ENCODE measurements at places on chromosomes 7 and 10.

- DNase-seq: no peak
These were observed 55.2 kb downstream of the SAMD9 start for GRCh38 chr7:93062599-93062998.

DNA sequence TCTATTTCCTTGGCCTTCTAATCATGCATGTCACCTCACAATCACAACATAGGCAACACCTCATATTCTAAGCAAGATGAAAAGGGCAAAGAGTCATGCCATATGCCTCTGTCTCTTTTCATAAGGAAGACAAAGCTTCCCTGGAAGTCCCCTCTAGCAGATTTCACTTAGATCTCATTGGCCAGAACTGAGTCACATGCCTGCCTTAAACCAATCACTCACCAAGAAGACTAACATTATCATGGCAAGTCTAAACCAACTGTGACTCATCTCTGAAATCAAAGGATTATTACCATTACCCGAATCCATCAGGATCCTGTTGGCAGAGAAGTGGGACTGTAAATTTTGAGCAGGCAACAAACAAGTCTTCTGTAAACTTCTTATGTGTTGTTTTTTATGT lies 27.8 kb downstream of the CAV1 start:
- DNase-seq: no peak

DNA sequence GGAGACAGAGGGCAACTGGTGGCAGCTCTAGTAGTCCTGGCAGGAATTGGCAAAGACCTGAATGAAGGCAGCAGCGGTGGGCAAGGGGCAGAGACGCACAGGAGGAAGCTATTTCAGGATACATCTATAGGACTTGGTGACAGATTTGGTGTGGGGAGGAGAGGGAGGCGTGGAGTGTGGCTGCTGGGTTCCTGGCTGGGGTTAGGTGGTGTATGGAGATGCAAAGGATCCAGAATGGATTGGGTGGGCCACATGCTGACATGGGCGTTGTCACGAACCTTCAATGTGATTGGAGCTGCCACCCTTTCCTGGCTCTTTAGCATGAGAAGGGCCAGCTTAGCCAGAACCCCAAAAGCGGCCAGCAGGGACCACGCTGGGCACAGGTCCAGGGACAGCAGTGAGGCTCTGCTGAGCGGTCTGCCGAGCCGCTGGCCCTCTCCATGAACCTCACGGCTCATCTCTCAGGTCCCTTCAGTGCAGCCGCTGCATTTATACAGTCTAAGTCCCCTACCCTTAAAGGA lies 10.2 kb upstream of the ADCY1 start:
- DNase-seq: no peak

DNA sequence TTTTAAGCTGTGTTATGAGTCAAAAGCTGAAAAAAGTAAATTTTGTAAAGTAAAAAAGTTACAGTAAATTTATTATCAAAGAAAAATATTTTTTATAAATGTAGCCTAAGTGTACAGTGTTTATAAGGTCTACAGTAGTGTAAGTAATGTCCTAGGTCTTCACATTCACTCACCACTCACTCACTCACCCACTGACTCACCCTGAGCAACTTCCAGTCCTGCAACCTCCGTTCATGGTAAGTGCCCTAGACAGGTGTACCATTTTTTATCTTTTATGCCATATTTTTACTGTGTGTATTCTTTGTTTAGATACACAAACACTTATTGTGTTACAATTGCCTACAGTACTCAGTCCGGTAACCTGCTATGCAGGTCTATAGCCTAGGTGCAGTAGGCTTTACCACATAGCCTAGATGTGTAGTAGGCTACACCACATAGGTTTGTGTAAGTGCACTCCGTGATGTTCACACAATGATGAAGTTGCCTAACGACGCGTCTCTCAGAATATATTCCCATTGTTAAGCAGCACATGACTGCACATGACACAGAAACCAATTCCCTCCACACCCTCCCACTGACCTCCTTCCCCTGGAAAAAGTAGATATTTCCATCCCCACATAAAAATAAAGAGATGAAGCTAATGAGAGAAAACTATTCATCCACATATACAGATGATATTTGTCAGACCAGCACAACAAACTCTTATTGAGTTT lies 44.8 kb upstream of the FGL2 start:
- no peak for DNase-seq

DNA sequence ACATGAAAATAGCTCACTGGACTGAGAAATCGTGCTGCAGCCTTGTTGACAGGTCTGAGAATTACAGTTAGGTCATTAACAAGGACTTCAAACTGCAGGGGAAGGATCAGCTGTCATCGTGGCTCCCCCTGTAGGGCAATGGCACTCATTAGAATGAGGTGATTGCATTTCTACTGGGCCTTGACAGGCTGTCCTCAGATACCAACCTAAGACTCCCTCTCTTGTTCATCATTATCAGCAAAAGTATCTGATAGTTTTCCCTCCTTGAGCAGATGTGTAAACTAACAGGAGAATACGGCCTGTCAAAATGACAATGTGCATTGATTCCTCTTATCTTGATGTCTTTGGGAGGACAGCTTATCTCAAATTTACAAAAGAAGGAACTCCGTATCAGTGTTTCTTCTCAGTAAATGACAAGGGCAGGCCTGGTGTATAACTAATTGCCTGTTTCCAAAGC lies 648.5 kb upstream of the LRRN3 start:
- DNase-seq: no peak

DNA sequence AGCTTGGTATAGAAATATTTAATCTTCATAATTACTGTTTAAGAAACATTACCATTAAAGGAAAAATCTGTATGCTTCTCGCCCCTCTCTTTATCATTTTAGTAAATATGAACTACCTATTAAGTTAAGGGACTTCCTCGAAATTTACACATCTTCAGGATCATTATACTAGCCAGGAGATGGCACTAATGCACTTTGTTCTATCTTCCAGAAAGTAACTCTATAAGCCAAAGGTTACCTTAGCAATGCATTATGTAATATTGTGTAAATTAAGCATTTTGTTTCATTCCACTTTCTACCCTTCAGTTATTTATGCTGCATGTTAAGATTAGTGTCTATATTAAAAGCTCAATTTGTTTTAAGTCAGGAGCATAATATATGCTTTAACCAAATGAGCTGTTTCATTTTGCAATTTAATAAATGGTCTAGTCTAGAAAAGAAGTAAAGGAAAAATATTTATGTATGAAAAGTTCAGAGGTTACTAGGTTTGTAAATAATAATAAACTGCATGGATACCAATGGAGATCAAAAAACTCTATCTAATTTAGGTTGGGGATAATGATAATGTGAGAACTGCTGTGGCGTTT lies 128.5 kb downstream of the ANKRD7 start:
- DNase-seq: no peak

DNA sequence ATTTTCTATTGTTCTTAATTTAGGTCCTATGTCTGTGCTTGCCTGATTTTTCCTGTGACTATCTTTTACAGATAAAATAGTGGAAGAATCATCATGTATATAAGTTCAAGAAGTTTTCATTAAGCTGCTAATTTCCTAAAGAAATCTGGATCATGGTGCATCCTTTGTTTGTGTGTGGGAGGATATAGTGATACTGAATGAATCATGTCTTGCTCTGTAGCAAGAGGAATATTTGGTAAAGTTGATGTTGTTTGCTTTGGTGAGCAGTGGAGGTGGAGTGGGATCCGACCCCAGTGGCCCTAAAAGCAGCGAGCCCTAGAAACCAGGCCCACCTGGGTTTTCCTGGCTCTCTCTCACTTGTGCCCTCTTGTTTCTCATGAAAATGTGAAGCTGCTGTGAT lies 83.7 kb downstream of the CCNY start:
- no peak for DNase-seq

- DNase-seq: no peak
These were observed 265.5 kb downstream of the PTPRN2 start for GRCh38 chr7:158321936-158322615.

- no peak for DNase-seq
These were observed 154.2 kb downstream of the ARHGAP12 start for GRCh38 chr10:31774299-31774900.

GRCh38 chr7:156059369-156059768 lies 247.1 kb upstream of the SHH start:
- DNase-seq: no peak

DNA sequence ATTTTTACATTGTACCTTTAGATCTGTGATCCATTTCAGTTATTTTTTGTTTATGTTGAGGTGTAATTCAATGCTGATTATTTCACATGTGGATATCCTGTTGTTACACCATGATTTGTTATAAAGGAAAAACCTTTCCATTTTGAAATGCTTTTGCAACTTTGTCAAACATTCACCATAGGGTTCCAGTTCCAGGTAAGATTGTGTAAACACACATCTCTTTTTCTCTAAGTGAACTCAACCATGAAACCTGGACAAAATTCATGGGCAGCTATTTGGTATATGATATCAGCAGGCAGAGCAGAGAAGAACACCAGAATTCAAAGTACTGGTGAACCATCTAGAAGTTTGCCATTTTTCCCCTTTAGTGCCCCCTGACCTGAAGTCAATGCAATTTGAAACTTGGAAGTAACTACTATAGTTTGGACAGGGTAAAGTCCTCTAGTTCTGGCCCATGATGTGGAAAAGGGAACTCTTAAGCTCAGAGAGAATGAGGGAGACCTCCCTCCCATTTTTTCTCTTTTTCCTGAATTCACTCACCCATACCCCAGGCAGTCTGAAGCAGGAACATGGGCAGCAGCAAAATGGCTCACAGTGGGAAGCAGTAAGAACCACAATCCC lies 446.1 kb downstream of the ATRNL1 start:
- no peak for DNase-seq

GRCh38 chr10:67107670-67108069 lies 181.8 kb downstream of the LRRTM3 start:
- no peak for DNase-seq

DNA sequence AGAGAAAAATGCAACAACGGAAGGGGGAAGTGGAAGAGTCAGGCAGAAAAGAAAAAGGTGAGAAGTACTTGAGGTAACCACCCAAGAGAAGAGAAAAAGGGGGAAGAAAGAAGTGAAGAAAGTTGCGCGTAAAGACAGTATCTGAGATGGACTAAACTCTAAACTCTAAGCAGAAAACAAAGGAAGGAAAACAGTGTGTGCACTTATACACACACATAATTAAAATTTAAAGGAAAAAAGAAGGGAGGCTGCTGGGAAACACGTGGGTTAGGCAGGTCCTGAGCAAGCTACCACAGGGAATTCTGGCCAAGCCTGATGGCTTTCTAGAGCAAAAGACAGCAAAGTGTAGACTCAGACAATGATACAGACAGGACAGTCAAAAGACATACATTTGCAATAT lies 78.0 kb downstream of the UBE2H start:
- no peak for DNase-seq

GRCh38 chr7:129311429-129311828 lies 86.6 kb downstream of the AHCYL2 start:
- DNase-seq: no peak

DNA sequence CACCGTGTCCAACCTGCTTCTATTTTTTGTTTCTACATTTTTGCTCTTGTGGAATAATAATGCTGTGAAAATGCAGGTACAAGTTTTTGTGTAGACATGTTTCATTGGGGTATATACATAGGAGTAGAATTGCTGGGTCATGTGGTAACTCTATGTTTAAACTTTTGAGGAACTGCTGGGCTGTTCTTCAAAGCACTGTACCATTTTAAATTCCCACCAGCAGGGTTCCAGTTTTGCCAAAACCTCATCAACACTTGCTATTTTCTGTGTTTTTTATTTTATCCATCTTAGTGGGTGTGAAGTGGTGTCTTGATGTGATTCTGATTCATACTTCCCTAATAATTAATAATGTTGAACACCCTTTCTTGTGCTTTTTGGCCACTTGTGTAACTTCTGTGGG lies 138.6 kb downstream of the RGS10 start:
- no peak for DNase-seq

- DNase-seq: no peak
These were observed 45.1 kb downstream of the UBE3C start for GRCh38 chr7:157183832-157184231.

GRCh38 chr7:50728184-50728583 lies 54.5 kb downstream of the GRB10 start:
- no peak for DNase-seq

GRCh38 chr7:25388681-25389080 lies 160.4 kb upstream of the NPVF start:
- DNase-seq: no peak

DNA sequence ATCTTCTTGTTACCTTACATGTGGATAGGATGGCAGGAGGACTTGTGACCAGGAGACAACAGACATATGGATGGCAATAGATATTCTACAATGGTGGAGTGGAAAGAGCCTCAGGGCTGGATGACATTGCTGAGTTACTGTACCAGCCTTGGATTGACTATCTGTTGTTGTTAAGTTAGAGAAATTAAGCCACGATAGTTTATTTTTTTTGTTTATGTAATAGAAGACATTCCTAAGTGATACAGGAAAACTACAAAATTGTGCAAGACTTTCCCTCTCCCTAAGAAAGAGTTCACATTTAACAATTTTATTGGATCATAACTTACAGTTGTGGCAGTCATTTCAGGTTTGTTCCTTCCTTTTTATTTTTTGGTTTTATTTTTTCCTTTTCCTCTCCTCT lies 230.7 kb upstream of the CACNA2D1 start:
- DNase-seq: no peak

GRCh38 chr7:85573346-85573745 lies 386.5 kb upstream of the SEMA3D start:
- DNase-seq: no peak

- no peak for DNase-seq
These were observed 60.1 kb downstream of the ZRANB1 start for GRCh38 chr10:125002047-125002422.

GRCh38 chr10:114061148-114061547 lies 17.5 kb downstream of the ADRB1 start:
- no peak for DNase-seq

GRCh38 chr7:86932038-86932512 lies 127.4 kb downstream of the ELAPOR2 start:
- DNase-seq: no peak

DNA sequence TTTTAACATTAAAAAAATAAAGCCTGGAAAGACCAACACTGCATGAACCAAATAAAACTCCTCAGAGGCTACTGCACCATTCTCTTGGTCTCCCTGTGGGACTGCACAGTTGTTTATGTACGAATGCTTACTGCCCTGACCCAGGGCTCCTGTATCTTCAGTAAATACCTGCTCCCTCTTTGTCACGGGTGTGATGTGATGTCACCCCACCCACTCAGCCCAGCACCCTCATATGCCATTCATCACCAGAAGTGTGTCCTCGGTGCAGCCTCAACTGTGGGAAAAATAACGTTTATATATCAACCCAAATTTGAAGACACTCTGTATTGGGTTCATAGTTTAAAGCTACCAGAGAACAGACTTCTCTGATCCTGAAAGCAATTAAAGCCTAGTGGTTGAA lies 14.0 kb upstream of the SH3PXD2A start:
- no peak for DNase-seq

DNA sequence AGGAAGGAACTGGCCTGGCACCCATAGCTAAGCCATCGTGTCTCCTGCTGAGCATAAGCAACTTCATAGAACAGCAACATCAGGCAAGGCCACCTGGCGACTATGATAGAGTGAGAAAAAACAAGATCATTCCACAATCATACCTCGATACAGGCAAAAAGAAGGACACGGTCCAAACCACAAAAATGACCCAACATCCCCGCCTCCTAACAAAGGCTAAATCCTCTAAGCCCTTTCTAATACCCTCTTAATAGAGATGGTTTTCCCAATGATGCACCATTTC lies 40.2 kb upstream of the SVOPL start:
- no peak for DNase-seq

GRCh38 chr7:74231232-74231590 lies 21.4 kb downstream of the LAT2 start:
- no peak for DNase-seq

GRCh38 chr7:74253835-74254128 lies 417 bp downstream of the RFC2 start:
- no peak for DNase-seq

GRCh38 chr7:129713544-129713943 lies 102.0 kb downstream of the NRF1 start:
- no peak for DNase-seq

Measured in activated CD8-positive, alpha-beta memory T cell treated with anti-CD3 and anti-CD28 coated beads for 1 hour (primary cell).